Mesendoderm (in vitro differentiated cells): ENCODE measurements at places on chromosomes 3 and 15.

GRCh38 chr15:67381416-67382045 lies 126.9 kb downstream of the IQCH start:
- no peaks in the 10 kb centered on the region for H3K4me1 ChIP-seq
- H3K27ac ChIP-seq = no peak overlapping the region
- no peaks in the 10 kb centered on the region for H3K36me3 ChIP-seq
- no peak overlapping the region for H3K4me3 ChIP-seq

GRCh38 chr3:86416334-86416733 lies 574.6 kb downstream of the VGLL3 start:
- peak; percentile 88 for DNase-seq
- no peaks in the 10 kb centered on the region for H3K4me1 ChIP-seq
- H3K27me3 ChIP-seq = no peaks in the 10 kb centered on the region
- no peaks in the 10 kb centered on the region for H3K36me3 ChIP-seq
- no peak overlapping the region for H3K27ac ChIP-seq

GRCh38 chr3:120780977-120781376 lies 38.4 kb downstream of the GTF2E1 start:
- no peak overlapping the region for H3K27ac ChIP-seq
- H3K4me1 ChIP-seq = no peaks in the 10 kb centered on the region
- no peak for DNase-seq
- H3K36me3 ChIP-seq = peaks cover 2% of the 10 kb centered on the region
- H3K4me3 ChIP-seq = no peak overlapping the region

DNA sequence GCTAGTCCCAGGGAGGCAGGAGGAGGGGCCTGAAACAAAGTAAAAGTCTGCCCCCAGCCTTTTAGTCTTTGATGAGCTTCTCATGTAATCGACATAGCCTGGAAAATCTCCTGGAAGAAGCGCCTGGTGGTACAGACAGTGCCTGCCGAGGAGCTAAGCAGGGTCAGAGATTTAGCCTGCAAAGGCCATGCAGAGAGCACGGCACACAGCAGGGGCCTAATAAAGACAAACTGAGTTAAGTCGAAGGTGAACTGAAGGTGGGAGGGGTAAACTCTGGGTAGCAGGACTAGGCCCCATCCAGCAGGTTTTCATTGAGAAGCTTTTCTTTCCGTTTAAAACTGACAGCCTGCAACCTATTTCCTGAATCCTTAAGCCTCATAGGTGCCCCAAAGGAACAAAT lies 115.5 kb upstream of the ABHD17C start:
- H3K4me1 ChIP-seq = no peaks in the 10 kb centered on the region
- no peaks in the 10 kb centered on the region for H3K27me3 ChIP-seq
- no peak for DNase-seq
- no peaks in the 10 kb centered on the region for H3K36me3 ChIP-seq
- H3K27ac ChIP-seq = no peak overlapping the region

DNA sequence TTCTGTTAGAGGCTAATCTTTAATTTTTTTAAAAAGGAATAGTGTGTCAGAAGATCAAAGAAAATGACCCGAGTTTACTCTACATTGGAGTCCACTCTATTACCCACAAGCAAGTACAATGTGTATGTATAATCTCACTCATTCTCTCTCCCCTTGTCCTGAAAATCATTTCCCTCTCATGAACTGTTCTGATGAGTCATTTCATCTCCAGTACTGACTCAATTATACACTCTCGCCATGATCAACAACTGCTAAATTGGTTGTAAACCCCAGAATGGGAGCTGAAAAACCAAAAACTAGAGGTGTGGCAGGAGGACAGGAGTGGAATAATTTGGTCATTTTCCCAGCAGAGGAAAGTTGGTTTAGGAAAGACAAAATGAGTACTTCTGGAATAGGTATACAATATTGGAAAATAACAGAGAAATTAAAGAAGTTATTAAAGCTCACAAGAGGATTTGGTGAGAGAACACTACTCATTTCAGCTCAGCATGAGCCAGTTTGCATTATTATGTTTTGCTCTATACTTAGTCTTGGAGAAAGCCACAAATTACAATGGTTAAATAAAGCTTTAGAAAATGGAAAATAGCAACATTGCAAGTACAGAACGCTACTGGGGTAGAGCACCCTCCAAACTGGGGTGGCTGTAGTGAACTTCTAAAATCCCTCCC lies 144.3 kb upstream of the PFN2 start:
- no peaks in the 10 kb centered on the region for H3K36me3 ChIP-seq
- no peak for DNase-seq
- H3K27me3 ChIP-seq = no peaks in the 10 kb centered on the region

GRCh38 chr3:14647976-14648955 lies 3.3 kb upstream of the CCDC174 start:
- no peaks in the 10 kb centered on the region for H3K36me3 ChIP-seq
- no peaks in the 10 kb centered on the region for H3K27me3 ChIP-seq
- no peaks in the 10 kb centered on the region for H3K4me1 ChIP-seq
- H3K4me3 ChIP-seq = no peak overlapping the region
- no peak for DNase-seq

GRCh38 chr3:17656264-17656663 lies 86.2 kb downstream of the TBC1D5 start:
- H3K4me1 ChIP-seq = no peaks in the 10 kb centered on the region
- no peak overlapping the region for H3K27ac ChIP-seq
- no peaks in the 10 kb centered on the region for H3K27me3 ChIP-seq
- no peak overlapping the region for H3K4me3 ChIP-seq
- H3K36me3 ChIP-seq = no peaks in the 10 kb centered on the region

DNA sequence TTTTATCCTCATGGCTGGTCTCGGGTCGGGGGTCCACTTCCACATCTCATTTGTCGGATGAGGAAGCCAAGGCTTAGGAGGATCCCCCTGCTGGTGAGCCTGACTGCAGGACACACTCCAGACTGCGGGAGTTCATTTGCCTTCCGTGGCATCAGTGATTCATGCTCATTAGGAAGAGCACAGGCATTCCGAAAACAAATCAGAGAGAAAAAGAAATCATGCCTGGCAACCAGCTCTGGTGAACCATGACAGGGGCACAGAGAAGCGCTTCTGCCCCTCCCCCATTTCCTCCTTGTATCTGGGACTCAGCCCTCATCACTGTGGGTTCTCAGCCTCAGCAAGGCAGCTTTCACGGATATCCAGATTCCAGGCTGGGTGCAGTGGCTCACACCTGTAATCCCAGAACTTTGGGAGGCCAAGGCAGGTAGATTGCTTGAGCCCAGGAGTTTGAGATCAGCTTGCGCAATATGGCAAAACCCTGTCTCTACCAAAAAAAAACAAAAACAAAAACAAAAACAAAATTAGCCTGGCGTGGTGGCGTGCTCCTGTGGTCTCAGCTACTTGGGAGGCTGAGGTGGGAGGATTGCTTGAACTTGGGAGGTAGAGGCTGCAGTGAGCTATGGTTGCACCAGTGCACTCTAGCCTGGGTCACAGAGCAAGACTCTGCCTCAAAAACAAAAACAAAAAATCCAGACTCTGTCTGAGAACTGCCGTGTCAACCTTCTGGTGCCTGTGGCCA lies 28.4 kb downstream of the IRAK2 start:
- H3K4me3 ChIP-seq = no peak overlapping the region
- H3K36me3 ChIP-seq = no peaks in the 10 kb centered on the region
- peak; percentile 68 for DNase-seq
- H3K4me1 ChIP-seq = no peaks in the 10 kb centered on the region

DNA sequence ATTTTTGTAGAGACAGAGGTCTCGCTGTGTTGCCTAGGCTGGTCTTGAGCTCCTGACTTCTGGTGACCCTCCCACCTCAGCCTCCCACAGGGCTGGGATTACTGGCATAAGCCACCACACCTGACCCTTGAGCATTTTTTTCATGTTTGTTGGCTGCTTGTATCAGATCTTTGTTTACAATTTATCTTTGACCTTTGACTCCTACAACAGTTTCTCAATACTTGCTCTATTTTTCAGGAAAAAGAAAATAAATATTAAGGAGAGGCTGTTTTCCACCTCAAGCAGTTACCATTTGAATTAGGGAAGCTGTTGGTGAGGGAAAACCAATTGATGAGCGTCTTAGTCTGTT lies 44.5 kb downstream of the LIMD1 start:
- no peaks in the 10 kb centered on the region for H3K27me3 ChIP-seq
- DNase-seq = no peak
- no peak overlapping the region for H3K4me3 ChIP-seq
- H3K27ac ChIP-seq = no peak overlapping the region

DNA sequence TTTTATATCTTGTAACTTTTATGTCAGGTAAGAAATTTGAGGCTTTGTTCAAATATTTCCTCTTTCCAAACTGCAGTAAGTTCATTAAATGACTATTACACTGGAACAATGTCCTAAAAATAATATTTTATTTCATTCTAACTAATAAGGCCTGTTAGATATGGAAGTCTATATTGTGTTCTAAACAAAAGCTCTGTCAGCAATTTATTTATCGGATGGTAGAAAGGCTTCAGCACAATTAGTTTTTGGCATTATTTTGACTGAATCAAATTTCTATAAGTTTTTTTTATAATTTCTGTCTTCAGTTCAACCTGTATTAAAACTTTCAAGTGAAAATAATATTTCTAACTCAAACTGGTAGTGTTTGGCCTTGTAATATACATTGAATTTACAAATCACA lies 992.1 kb downstream of the EPHA3 start:
- no peak overlapping the region for H3K27ac ChIP-seq
- no peaks in the 10 kb centered on the region for H3K27me3 ChIP-seq
- no peaks in the 10 kb centered on the region for H3K36me3 ChIP-seq
- no peak for DNase-seq

DNA sequence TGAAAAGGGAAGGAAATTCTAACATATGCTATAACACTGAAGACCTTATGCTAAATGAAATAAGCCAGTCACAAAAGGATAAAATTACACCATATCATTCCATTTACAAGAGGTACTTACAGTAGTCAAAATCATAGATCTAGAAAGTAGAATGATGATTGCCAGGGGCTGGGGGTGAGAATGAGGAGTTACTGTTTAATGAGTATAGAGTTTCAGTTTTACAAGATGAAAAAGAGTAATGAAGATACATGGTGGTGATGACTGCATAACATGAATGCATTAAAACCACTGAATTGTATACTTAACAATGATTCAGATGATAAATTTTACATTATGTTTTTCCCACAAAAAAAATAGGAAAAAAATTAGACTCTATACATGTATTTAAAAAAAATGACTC lies 152.6 kb downstream of the SCAPER start:
- DNase-seq = no peak
- no peak overlapping the region for H3K27ac ChIP-seq
- H3K4me1 ChIP-seq = no peaks in the 10 kb centered on the region
- no peak overlapping the region for H3K4me3 ChIP-seq
- H3K27me3 ChIP-seq = no peaks in the 10 kb centered on the region

GRCh38 chr3:134850761-134851160 lies 55.7 kb downstream of the EPHB1 start:
- no peak for DNase-seq
- H3K4me3 ChIP-seq = no peak overlapping the region

DNA sequence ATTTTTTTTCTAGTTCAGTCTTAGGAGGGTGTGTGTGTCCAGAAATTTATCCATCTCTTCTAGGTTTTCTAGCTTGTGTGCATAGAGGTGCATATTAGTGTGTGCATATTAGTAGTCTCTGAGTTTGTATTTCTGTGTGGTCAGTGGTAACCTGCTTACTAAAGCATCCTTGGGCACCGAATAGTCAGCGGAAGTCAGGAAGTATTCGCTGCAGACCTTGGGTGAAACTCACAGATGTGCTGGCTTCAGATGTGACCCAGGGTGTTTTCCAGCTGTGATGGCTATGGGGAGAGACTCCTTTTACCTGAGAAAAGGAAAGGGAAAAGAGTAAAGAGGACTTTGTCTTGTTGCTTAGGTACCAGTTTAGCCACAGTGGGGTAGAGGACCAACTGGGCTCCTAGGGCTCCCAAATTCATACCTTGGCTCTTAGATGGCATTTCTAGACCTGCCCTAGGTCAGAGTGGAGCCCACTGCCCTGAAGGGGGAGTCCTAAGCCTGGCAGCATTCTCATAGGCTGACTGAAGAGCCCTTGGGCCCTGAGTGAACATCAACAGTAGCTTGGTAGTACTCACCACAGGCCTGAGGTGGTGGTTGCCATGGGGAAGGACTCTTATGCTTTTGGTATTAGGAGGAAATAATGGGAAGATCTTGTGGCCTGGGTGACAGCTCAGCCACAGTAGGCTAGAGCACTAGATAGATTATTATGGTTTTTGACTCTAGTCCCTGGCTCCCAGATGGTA lies 286.0 kb upstream of the ZPLD1 start:
- no peaks in the 10 kb centered on the region for H3K36me3 ChIP-seq
- H3K27ac ChIP-seq = no peak overlapping the region
- H3K27me3 ChIP-seq = no peaks in the 10 kb centered on the region

- no peaks in the 10 kb centered on the region for H3K27me3 ChIP-seq
- H3K27ac ChIP-seq = no peak overlapping the region
- H3K4me1 ChIP-seq = no peaks in the 10 kb centered on the region
- no peak for DNase-seq
Observed at GRCh38 chr15:43208052-43209002, 12.5 kb downstream of the EPB42 start.

- no peaks in the 10 kb centered on the region for H3K36me3 ChIP-seq
- no peaks in the 10 kb centered on the region for H3K4me1 ChIP-seq
- H3K4me3 ChIP-seq = no peak overlapping the region
- H3K27ac ChIP-seq = no peak overlapping the region
Observed at GRCh38 chr3:40398346-40398745, 11.4 kb downstream of the ENTPD3 start.

- no peak overlapping the region for H3K4me3 ChIP-seq
- H3K36me3 ChIP-seq = no peaks in the 10 kb centered on the region
- H3K27me3 ChIP-seq = no peaks in the 10 kb centered on the region
- H3K4me1 ChIP-seq = no peaks in the 10 kb centered on the region
- no peak overlapping the region for H3K27ac ChIP-seq
Observed at GRCh38 chr3:42819351-42819965, 10.2 kb downstream of the ACKR2 start.

DNA sequence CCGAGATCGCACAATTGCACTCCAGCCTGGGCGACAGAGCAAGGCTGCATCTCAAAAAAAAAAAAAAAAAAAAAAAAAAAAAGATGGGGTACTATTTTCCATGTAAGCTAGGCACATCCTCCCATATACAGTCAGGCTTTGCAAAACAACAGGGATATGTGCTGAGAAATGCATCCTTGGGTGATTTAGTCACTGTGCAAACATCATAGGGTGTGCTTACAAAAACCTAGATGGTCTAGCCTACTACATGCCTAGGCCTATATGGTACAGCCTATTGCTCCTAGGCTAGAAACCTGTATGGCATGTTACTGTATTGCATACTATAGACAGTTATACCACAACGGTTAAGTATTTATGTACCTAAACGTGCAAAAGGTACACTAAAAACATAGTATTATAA lies 75.0 kb downstream of the TTBK2 start:
- H3K27me3 ChIP-seq = no peaks in the 10 kb centered on the region
- no peak for DNase-seq
- H3K27ac ChIP-seq = no peak overlapping the region

GRCh38 chr3:159170436-159171003 lies 368.7 kb downstream of the MFSD1 start:
- no peaks in the 10 kb centered on the region for H3K4me1 ChIP-seq
- no peaks in the 10 kb centered on the region for H3K27me3 ChIP-seq
- DNase-seq = no peak
- no peak overlapping the region for H3K27ac ChIP-seq
